ENCODE measurements at places on chromosomes 16 and 17.

- no peak for DNase-seq
Observed at GRCh38 chr17:17088541-17089525, 46.6 kb downstream of the MPRIP start.

GRCh38 chr16:85619101-85619891 lies 6.2 kb downstream of the GSE1 start:
- no peak for DNase-seq

GRCh38 chr16:3243882-3244281 lies 8.9 kb upstream of the ZNF200 start:
- DNase-seq, result no peak

DNA sequence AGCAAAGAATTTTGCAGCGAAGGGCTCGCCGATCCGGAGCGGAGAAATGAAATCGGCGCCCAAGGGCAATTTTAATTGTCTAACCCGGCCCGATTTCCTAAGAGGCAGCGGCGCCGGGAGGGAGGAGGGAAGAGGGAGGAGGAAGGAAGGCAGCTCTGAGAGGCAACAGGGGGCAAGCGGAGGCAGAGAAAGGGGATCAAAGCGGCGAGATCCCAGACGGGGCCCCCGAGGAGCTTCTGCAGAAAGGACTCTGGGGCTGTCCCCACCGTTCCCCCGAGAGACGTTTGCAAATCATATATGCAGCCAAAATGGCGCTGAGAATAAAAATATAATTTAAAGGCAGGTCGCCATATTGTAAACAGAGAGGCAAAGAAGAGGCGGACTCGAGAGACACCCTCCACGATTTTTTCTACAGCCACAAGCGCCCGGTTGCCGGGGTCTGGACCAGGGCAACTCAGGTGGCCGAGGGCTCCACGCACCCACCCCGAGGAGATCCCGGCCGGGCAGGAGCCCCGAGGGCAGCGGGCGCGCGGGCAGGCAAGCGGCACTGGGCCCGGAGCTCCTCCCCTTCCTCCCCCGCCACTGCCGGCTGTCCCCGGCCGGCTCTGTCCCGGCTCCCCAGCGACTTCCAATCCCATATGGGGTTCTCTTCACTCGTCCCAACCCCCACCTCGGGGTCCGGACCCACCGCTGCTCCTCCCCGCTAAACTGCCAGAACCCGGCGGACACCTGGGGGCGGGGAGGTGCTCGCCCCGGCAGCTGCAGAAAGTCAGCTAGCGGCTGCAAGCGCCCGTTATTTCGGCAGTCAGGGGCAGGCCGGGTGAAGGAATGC lies 1.9 kb downstream of the PHF12 start:
- DNase-seq, result peak; percentile 82

GRCh38 chr17:75064867-75065561 lies 18.0 kb downstream of the KCTD2 start:
- no peak for DNase-seq

DNA sequence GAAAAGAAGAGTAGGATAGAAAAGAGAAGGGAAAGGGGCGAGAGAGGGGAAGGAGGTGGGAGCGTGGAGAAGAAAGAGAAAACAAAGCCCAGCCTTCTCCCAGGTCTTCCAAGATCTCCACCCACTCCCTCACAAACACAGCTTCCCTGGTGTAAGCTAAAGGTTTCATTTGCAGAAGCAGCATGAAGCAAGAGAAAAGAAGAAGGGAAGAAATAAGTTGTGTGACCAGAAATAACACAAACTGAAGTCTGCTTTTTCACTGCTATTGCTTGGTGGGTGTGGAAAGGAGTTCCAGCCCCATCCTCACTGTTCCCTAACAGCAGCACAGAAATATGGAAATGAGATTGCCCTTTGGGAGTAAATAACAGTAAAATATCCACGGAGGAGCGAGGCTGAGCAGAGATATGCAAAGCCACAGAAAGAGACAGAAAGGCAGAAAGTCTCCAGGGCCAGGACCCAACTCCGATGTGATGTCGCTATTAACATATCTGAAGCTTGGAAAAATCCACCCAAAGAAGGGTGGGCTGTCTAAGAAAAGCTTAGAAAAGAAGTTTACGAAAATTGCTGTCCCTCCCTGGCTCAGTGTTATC lies 10.3 kb upstream of the GAS7 start:
- DNase-seq, result no peak

GRCh38 chr17:72429066-72429638 lies 308.3 kb downstream of the SOX9 start:
- no peak for DNase-seq

DNA sequence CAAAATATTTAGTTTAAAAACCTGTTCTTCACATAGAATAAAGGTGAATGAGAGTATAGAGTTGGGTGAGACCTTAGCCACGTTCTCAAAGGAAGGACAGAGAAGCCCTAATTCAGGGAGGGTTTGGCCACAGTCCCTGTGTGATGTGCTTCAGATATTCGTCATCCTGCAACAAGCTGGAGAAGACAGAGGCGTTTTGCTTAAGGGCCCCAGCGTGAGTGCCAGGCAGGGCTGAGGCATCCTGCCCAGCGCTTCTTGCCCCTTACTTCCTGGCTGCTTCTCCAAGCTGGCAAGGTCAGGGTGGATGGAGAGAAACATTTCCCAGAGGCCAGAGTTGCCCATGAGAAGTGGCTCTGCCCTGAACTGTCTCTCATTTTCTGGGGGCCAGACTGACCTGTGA lies 46.9 kb downstream of the AXIN2 start:
- DNase-seq, result no peak

DNA sequence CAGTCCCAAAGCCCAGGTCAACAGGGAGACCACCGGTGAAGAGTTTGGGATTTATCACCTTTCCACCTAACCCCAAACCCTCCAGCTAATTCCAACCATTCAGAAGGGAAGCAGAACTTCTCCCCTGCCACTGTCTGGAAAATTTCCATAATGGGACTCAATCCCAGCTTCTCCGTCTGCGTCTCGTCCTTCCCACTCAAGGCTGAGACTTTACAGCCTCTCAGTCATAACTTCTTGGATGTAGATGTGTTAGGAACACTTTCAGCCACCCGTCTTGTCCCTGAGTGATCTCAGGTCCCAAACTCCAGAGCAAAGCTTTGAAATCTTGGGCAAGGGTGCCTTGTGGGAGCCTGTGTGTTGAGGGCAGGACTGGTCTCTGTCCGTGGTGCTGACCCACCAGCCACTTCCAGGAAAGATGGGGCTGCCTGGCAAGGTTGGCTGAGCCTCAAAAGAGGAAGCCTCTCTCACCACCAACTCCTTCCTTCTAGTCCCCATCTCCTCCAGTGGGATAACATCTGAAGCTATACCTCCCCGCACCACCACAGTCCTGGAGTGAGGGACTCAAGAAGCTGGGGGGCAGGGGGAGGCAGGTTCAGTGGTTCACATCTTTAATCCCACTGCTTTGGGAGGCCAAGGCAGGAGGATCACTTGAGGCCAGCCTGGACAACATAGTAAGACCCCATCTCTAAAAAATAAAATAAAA lies 9.3 kb downstream of the GAS2L2 start:
- peak; percentile 73 for DNase-seq

- peak; percentile 39 for DNase-seq
Observed at GRCh38 chr16:57303021-57303909, 18.8 kb upstream of the PLLP start.
